ENCODE measurements at places on chromosomes 3 and 15.

GRCh38 chr3:17518189-17519059, 224.0 kb downstream of the TBC1D5 start:
- no peak for DNase-seq

DNA sequence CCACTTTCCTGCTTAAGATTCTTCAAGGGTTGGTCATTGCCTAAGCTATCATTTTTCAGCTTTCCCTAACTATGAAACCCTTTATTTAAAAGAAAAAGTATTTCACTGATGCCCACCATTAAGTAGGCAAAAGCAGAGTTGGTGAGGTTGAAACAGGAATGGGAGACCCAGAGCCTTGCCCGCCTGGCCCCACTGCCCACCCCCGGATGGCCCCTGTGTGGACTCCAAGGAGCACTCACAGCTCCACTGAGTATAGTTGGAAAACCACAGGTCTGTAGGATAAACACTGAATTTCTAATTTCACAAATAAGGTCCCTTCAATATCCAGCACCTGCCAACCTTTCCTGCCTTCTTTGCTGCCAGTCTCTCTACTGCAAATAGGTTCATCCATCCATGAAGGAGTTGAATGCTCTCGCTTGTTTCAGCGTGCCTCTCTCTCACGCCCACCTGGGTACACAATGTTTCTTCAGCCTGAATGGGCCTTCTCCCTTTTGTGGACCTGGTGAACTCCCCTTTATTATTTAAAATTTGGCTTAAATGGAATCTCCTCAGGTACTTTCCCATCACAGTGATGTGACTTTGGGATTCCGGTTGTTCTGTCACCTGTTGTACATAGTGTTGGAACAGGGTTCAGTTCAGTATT, 8.7 kb upstream of the ACAP2 start:
- no peak for DNase-seq

- DNase-seq = no peak
These were observed 104.7 kb upstream of the ROBO1 start for GRCh38 chr3:79872483-79872882.

DNA sequence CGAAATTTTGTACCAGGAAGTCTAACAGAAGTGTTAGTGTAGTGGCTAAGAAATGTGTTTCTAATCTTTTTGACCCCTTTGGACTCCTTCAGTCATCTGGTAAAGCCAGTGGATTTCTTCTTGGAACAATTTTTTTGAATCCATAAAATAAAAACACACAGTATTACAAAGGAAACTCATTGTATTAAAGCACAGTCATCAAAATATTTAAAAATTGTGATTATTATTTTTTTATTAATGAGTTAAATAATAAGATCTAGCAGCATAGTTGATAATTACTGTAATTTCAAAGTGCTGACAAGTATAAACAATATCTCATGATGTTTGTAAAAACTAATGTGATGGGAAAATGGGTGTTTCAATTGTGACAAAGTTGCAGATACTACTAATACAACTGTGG, 72.2 kb upstream of the LRRC3B start:
- no peak for DNase-seq

DNA sequence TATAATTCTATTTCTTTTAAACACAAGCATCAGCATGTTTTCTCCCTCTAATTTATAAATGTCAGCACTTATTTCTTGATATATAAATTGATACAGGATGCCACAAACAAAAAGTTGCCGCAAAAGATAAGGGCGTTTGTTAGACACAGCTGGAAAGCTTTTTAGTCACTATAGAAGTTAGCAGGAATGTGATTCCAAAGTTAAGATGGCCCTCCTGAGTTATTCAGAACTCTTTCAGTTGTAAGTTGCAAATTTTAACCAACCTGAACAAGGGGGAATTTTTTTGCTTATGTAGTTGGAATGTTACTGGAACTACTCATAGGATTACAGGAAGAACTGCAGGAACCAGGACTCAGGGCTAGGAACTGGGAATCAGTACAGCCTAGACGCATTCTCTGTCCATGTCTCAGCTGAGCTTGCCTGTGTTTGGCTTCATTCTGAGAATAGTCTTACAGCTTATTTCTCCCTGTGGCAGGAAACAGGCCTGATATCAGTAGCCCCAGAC, 166.3 kb downstream of the VGLL4 start:
- no peak for DNase-seq

GRCh38 chr3:114741066-114741465, 406.0 kb downstream of the ZBTB20 start:
- DNase-seq = no peak

DNA sequence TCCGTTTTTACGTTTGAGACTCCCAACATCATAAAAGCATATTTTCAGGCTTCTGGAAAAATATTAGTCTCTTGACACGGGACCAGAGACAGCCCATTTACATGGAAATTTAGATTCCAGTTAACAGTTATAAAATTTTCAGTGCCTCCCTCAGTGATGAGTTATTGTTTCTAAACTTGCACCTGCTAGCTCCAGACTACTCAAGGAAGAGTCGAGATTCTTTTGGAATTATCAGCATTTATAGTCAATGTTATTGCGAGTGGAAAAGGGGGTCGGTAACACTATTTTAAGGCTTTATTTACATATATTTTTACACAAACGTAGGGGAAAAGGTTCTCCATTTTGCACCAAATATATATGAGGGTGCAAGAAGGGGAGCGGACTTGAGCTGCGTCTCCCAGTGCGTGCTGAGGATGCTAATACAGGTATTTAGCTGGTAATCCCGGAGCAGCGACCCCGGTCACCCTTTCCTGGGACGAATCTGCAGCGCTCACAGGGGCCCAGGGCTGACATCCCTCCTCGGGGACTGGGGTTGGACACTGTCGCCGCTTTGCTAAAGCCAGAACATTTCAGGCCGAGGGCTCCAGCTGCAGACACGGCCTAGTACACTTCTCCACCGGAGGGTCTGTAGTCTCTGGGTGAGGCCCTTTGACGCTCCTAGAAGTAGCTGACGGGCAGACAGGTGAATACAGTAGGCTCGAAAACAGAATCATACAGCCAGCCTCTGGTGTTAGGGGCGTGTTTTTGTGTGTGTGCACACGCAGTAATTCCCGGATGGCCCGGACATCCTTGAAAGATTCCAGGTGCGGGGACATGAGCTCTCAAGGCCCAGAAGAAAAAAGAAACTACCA, 729 bp upstream of the ZBTB11 start:
- DNase-seq = no peak

GRCh38 chr15:64774037-64774628, 1.3 kb downstream of the RBPMS2 start:
- no peak for DNase-seq

GRCh38 chr3:195112361-195112791, 158.6 kb downstream of the XXYLT1 start:
- no peak for DNase-seq

DNA sequence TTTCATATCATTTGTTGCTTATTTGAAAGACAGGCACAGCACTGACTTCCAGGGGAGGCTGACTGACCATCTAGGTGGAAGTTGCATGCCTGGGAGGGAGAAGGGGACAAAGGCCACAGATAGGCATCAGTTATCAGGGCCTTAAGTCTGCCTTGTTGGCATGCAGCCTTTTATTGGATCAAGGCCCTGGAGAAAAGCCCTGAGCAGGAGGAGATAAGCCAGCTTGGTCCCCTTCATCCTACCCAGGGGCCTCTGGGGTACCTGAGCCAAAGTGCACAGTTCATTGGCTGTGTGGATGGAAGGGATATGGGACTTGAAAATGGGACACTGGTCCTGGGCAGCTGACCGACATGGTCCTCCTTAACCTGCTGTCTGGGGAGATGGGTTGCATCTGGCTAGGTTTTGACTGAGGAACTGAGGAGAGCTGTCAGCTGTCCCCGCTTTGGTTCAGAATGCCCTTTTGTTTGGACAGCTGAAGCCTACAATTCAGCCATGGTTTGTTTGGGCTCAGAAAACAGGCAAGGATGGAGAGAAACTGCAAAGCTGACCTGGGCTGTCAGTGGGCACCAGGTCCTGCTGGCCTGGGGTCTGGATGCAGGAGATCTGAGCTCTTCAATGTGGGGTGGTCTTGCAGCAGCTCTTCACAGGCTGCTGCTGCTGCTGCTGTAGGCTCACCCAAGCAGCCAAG, 60.0 kb downstream of the FLNB start:
- no peak for DNase-seq

DNA sequence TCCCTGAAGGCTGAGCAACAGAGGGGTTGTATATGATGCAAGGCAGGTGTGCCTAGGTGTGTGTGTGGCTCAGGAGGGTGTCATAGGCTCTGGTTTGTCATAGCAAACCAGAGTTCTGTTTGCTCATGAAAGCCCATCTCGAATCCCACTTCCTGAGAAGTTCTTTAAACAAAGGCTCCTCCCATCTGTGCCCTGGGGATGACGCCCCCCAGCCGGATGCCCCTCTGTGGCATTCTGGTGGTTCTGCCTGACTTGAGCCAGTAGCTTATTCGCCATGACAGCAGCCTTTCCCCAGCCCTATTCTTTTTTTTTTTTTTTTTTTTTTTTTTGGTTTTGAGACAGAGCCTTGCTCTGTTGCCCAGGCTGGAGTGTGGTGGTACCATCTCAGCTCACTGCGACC, 45.4 kb downstream of the PDIA5 start:
- DNase-seq = no peak

GRCh38 chr3:256501-256900, 59.9 kb downstream of the CHL1 start:
- DNase-seq = no peak

GRCh38 chr3:59178698-59179097, 128.9 kb upstream of the CFAP20DC start:
- DNase-seq = no peak

- DNase-seq = no peak
These were observed 113.5 kb downstream of the CBLB start for GRCh38 chr3:105755121-105755886.

- no peak for DNase-seq
These were observed 25.0 kb upstream of the PLA2G4D start for GRCh38 chr15:42119446-42119760.

All from stimulated activated CD8-positive, alpha-beta memory T cell treated with anti-CD3 and anti-CD28 coated beads, Interleukin-12 subunit alpha, Interleukin-12 subunit beta, amount 100 ng/mL, for 1 hour (primary cell).